ENCODE measurements at places on chromosomes 2 and 18.

DNA sequence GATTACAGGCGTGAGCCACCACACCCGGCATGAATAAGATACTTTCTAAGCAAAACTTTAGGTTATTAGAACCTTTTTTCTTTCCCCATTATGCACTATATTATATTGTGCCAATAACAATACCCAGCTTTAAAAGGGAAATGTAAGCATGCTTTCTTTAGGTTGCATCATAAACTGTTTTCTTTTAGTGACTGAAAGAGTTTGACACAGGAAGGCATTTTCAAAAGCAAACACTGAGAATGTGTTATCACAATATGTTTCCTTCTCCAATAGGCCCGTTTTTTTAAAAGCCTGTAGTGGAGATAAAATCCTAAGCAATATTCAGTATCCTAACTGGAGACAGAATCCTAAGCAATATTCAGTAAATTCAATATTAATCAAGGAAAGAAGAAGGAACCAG is 16.7 kb upstream of the EPB41L5 start:
- no peak for DNase-seq

DNA sequence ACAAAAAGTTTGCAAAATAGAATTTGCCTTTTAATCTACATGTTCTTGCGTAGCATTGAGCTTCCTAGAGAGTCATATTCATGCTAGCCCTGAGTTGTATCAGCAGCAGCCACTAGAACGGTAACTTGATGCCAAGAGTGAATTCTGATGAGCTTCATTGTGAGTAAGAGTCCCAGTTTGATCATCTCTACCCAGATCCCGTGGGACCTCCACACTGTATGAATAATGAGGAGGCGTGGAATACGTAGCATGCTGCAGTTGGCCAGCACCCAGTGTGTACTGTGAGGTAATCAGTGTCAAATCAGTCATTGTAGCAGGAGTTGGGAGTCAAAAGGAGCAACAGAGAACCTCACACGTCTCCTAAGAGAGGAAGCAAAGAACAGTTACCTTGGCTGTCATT is 197.9 kb downstream of the NEDD4L start:
- no peak for DNase-seq

- no peak for DNase-seq
Observed at GRCh38 chr2:26562811-26563645, 78.1 kb downstream of the CIB4 start.

DNA sequence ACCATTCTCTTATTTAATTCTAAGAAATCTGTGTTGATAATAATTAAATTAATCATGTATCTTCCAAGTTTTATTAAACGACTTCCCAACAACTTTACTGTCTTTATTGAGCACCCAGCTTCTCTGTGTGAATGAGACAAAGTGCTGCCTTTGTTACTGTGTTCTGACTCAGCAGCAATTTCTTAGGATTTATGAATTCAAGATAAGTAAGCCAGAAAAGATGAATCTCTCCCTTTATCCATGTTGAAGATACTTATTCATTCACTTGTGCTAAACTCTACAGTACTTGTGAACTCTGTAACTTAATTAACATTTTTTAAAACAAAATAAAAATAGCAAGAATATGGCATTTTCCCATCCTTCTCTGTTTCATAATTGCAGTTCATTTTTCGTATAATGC is 1403.3 kb upstream of the DDX18 start:
- DNase-seq = no peak

DNA sequence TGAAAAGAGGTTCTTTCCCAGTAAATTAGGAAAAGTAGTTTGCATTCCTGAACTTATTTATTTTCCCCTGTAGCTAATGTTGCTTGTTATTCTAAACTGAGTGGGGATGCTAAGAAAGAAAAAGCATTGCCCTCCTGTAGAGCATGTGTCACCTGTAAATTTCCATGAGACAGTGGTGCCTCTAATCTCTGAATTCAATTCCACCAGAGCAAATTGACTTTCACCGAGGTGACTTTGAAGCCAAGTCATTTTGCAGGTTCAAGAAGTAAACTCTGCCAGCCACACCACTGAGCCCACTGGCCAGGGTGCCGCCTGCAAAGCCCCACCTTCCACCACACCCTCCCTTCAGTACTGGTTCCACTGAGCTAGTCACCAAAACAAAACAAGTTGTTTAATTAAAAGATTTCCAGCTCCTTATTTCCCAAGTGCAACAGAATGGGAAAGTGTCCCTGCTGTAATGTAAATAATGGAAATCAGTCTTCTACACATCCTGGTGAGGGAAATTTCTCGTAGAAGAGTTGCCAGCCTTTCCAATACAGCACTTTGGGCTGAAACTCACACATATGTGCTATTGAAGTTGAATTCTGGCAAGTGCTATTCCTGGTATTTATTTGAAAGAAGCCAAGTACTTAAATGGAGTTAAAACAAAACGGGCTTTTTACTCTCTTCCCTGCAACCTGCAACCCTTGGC is 254.8 kb downstream of the RNF152 start:
- no peak for DNase-seq

DNA sequence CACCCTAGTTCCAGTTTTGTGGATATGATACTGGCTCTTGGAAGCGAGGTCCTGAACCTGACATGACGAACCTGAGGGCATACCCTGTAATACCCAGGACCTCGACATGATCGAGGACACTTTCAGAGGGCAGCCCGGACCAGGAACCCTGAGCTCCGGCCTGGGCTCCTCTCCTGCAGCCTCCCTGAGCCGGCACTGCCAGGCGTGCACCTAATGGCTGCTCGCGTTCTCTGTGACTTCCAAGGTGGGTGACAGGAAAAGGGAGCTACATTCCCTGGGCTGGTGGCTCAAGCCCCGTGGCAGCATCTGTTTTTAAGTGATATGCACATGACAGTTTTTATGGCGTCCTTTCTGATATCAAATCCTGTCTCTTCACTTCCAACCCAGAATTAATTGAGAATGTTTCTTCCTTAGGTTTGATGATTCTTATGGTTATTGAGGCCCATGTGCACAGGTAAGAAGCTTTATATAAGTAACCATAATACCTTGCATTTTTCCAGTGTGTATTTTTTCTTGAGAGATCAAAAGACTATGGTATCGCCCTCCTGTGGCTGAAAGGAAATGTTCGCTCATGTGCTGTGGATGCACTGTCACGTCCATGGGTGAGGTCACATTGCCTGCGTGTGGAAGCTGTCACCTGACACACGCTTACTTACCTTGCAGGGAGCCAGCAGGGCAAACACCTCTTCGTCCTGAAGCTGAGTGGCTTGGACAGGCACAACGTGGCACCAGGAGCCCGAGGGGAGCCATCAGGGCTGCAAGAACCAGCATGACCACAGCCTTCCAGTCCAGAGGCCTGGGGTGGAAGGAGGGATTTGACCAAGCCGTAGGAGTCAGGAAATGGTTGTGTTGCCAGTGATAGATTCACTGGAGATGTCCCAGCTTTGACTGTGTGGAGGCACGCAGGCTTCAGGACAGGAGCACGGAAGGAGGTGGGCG is 367.4 kb upstream of the MYT1L start:
- DNase-seq = no peak

DNA sequence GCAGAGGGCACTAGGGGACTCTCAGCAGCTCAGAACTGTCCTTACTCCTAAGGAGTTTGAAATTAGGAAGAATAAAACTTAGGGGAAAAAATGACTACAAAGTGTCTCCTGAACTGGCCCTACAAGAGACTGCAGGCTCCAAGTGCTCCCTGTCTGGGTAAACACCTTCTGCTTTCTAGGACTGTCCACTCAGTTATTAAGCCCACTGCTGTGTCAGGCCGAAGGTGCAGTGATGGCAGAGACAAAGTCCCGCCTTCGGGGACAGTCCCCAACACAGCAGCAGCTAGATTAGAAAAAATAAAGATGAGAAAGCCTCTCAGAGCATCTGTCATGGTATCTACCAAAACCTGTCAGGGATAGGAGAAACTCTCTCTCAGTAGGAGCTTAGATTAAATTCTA is 28.3 kb downstream of the TWIST2 start:
- no peak for DNase-seq

DNA sequence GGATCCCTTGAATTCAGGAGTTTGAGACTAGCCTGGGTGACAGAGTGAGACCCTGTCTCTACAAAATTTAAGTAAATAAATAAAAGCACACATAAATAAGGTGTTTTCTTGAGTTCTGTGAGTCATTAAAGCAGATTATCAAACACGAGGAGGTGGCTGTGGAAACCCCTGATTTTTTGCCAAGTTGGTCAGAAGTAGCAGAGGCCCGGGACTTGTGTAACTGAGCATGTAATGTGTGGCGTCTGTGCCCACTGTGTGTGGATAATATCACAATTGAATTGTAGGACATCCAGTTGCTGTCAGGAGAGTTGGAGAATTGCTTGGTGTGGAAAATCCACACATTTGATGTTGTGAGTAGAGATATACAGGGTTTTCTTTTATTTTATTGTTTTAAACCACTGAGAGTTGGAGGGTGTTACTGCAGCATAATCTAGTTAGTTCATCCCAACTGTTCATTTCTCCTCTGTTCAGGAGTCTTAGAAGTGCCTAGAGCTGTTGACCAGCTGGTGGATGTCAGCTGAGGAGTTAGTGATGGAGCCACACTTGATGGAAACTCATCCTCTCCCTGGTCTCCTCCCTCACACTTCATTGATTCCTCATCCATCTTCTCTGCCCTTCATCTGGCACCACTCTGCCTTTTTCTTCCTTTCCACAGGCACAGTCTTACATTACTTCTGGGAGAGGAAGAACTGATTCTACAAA is 45.9 kb upstream of the RHOB start:
- no peak for DNase-seq

GRCh38 chr2:180145163-180145562 is 138.1 kb upstream of the CWC22 start:
- peak; percentile 69 for DNase-seq

GRCh38 chr2:36834203-36834602 is 132.1 kb downstream of the STRN start:
- no peak for DNase-seq

DNA sequence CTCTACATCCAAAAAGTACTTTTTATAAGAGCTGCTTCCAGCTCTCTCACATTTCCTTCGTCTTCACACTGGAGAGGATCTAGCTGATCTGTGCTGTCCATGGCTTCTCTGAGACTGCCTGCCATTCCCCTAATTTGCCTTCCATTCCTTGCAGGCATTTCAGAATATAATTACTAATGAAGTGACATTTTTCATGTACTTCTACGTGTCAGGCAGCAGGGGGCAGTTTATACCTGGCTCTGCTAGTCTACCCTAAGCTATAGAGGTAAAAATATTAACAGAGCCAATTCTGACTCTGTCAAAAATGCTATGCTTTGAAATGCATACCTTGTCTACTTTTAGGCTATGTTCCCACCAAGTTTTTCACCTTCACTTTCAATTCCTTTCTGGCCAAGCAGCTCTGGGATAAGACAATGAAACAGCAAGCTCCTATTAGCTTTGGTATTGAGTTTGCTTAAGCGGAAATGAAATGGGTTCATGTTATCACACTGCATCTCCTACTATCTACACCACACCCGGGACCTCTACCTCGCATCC is 81.9 kb downstream of the MEP1B start:
- peak; percentile 60 for DNase-seq

DNA sequence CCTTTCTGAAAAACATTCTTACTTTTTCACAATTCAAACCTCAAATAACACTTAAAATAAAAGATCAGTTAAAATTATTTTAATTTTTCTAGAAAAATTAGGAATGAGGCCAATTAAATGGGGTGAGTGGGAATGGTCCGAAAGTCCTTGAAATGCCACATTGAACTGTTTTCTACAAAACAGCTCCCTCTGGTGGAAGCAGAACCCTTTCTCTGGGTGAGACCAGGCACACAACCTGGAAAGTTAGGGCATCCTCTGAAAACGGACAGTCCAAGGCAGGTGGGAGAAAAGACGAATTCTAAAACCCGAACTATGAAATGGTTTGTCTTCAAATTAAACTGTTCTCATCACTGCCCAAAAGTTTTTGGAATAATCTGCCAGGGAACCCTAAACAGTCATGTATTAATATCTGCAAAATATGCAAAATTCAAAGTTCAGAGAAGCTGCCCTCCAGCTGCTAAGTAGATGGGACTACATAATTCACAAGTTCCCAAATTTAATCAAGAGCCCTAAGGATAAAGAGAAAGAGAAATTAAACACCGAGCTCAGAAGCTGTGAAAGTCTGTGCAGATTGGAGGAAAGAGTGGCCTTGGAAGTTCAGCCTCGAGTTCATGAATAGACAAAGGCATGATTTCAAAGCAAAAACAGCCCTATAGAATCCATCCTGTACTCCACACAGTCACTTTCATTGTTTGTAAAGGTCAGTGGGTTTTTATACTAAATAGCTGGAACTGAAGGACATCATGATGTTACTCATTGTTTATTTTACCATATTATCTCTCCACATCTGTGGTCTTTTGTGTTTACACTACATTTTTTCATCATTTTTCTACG is 108.3 kb downstream of the PIEZO2 start:
- peak; percentile 45 for DNase-seq

DNA sequence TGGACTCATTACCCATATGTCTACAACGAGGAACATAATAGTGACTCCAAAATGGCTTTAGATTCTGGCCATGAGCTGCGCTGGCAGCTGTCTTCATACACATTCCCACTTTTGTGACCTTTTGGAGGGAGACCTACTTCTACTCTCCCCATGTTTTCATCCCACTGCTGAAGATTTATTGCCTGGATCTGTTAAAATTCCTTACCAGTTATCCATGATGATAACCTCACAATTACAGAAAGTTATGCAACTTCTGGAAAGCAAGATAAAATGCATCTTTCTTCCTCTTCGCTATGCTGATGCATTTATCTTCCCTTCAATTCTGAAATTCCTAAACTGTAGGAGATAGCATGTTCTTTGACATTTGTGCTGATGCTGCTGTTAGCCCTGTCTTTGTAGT is 855.3 kb downstream of the SLC4A3 start:
- DNase-seq = no peak

DNA sequence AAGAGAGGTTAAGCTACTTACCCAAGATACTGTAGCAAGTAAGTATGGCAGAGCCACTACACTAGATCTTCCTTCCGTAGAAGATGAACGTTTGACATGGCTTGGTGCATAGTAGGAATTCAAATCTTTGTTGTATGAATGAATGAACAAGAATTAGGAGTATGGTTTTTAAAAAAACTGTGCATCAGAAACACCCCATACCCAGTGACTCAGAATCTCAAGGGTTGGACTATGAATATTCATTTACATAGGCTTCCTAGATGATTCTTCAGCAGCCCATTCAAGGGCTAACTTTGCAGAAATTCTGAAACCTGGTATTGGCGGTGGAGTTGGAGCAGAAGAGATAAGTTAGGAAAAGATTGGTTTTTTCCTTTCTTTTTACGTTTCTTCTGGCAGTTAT is 5.4 kb downstream of the ACTR3 start:
- no peak for DNase-seq

DNA sequence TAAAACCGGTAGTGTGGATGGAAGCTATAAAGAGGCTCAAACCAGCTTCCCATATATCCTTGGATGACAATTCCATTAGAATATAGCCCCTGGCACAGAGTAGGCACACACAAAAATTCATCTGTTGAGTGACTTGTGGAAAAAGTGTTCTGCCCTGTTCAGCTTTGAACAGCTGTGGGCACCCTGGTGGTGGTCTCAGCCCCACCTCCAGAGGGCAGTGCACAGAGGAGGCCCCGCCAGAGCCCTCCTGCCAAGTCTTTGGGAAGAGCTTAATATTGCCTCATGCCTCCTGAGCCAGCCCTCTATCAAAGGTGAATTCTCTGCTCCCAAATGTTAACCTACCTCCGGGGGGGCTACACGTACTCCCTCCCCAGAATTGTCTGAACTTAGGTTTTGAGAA is 30.4 kb downstream of the EPAS1 start:
- no peak for DNase-seq
